ENCODE measurements at places on chromosomes 2 and 18.

- H3K4me1 ChIP-seq, result peaks cover 31% of the 10 kb centered on the region
- peaks cover 73% of the 10 kb centered on the region for H3K36me3 ChIP-seq
- no peak for ATAC-seq
- no peaks in the 10 kb centered on the region for H3K27me3 ChIP-seq
These were observed 35.8 kb downstream of the PPIG start for GRCh38 chr2:169619946-169620345.

- no peaks in the 10 kb centered on the region for H3K4me1 ChIP-seq
- no peaks in the 10 kb centered on the region for H3K36me3 ChIP-seq
- no peak overlapping the region for H3K27ac ChIP-seq
- no peak for ATAC-seq
These were observed 74.6 kb upstream of the GALNT5 start for GRCh38 chr2:157182834-157183396.

- no peaks in the 10 kb centered on the region for H3K27me3 ChIP-seq
These were observed 188.0 kb upstream of the PARD3B start for GRCh38 chr2:204357286-204357685.

DNA sequence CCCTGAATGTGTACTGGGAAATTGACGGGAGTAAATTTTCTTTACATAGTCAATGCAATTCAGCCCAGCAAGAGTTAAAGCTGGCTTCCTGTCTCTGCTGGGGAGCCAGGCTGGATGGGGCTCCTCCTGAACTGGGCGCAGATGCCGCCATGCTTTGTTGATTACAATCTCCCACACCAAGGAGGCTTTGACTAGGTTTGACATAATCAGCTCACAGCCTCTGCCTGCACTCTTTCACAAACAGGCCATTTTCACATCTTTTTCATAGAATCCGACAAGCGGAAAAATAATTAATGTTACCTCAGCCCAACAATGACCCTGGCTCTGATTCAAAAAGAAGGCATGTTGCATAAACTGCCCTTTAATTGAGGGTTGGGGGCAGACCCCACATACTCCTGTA lies 54.3 kb downstream of the FOXI3 start:
- no peak overlapping the region for H3K4me3 ChIP-seq
- ATAC-seq, result no peak
- H3K27ac ChIP-seq, result no peak overlapping the region

DNA sequence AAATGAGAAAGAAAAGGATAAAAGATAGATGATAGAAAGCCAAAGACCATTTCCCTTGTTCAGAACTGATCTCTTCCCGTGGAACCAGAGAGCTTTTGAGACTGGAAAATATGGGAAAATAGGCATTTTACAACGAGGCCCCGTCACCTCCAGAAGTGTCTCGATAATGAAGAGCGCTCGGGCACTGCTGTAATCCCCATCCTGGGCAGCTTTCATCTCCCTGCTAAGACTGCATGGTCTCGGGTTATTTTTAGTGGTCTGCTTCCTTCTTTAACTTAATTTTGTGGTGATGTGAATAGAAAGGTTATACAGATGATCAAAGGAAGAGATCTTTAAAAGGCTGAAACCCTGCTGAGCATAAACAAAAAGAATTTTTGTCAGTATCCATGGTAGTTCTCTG lies 176.6 kb downstream of the METTL4 start:
- H3K27me3 ChIP-seq, result peaks cover 14% of the 10 kb centered on the region
- H3K27ac ChIP-seq, result no peak overlapping the region
- no peak overlapping the region for H3K4me3 ChIP-seq

- H3K27me3 ChIP-seq, result no peaks in the 10 kb centered on the region
- no peak overlapping the region for H3K27ac ChIP-seq
- H3K36me3 ChIP-seq, result peaks cover 57% of the 10 kb centered on the region
These were observed 38.2 kb downstream of the ANKMY1 start for GRCh38 chr2:240519396-240520129.

- no peak overlapping the region for H3K4me3 ChIP-seq
- no peak for ATAC-seq
- no peaks in the 10 kb centered on the region for H3K27me3 ChIP-seq
- no peaks in the 10 kb centered on the region for H3K36me3 ChIP-seq
These were observed 638.2 kb downstream of the FBXO15 start for GRCh38 chr18:73509460-73509859.

Data from stimulated activated memory B cell treated with anti-CD40 and anti-IgM and Interleukin-4, amounts not matched to agents 10 μg/mL and 1 μg/mL and 100 μg/mL, for 72 hours (primary cell).